ENCODE measurements at places on chromosomes 1 and 21. TPM values are rescaled to one million over a fixed set of nuclear protein-coding genes. Genes with fewer than 3 reads are reported as not detected.

UBXN10 gene
- not detected for total RNA-seq

ALG14 gene
- total RNA-seq, result 5.7 TPM

CLEC20A gene
- not detected for total RNA-seq

C1orf167 gene
- 0.12 TPM for total RNA-seq

C1orf226 gene
- total RNA-seq, result 7.7 TPM

SPRR2A gene
- total RNA-seq, result not detected

OR2M4 gene
- not detected for total RNA-seq

TLR5 gene
- total RNA-seq, result 1.2 TPM

HSD3B2 gene
- 1.4 TPM for total RNA-seq

DNA sequence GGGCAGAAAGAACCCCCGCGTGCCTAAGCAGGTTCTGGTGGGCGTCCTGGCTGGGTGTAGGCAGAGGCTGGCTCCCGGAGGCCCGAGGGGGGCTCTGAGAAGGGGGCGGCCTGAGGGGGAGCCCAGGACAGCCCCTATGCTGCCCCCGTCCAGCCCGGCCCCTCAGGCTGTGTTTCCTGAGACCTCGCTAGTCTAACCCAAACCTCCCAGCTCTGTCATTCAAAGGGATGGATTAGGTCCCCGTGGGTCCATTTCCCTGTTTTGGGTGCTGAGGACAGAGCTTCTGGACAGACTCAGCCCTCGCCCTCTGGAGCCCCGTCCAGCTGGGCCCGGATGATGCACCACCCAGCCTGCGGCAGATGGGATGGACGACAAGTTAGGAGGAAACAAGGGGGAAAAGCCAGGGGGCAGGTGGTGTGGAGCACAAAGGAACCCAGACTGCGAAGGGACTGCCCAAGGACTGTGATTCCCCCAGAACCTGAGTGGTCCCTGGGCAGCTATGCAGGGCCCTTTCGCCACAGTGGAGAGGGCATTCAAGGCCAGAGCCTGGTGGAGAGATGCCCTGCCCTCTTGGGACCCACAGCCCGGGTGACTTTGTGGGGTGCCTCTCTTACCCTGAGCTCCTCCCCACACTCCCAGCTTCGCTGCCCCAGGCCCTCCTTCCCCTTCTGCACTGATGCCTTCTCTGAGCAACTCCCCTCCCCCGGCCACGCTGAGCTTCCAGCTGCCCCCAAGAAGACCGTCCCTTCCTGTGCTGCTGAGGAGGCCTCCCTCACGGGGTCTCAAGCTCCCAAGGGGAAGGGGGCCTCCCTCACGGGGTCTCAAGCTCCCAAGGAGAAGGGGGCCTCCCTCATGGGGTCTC, 2.8 kb downstream of the HES4 start:
- no peaks in the 10 kb centered on the region for H3K36me3 ChIP-seq
- no peak for DNase-seq
- H3K4me1 ChIP-seq, result peaks cover 5% of the 10 kb centered on the region
- H3K27me3 ChIP-seq, result no peaks in the 10 kb centered on the region
- H3K27ac ChIP-seq, result peak overlapping the region; percentile 99

DNA sequence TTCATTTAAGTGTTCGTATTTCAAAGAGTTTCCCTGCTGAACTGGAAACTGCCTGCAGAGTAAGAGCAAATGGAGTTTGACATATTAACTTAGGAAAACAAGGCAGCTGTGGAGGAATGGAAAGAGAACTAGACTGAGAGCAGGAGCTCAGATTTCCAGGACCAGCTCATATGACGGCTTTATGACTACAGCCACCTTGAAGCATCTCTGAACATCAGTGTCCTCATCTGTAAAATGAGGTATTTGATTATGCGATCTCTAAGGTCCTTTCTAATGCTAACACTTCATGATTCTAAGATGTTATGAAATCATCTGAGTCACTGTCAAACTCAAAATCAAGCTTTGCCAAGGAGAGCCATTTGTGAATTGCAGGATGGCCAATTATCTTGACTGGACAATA, 112.3 kb downstream of the PRRX1 start:
- no peaks in the 10 kb centered on the region for H3K4me1 ChIP-seq
- no peak for DNase-seq
- H3K4me3 ChIP-seq, result no peak overlapping the region
- no peaks in the 10 kb centered on the region for H3K27me3 ChIP-seq

DNA sequence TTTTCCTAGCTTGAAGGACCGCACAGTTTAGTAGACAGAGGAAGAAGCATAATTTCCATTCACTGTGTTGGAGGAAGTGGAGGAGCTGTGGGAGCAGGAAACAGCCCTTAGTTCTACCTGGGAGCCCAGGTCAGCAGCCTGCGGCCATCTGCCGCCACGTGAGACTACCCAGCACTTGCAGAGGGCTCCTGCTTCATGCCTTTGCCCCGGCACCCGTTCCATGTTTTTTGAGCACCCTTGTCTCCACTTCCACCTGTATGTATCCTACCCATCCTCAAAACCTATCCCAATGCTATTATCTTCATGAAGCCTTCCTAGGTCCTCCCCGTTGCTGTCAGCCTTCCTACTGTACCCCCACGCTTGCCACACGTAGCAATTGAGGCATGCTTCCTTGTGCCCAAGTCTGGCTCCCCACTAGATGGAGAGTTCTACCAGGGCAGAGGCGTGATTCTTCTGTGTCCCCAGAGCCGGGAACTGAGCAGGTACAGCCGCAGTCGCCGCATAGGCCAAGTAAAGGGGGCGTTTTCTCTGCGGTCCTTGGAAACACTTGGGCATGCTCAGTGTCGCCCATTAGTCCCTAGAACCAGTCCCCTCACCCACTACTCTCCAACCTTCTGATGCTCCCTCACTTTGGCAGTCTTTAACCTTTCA, 1.9 kb downstream of the SLC6A9 start:
- no peaks in the 10 kb centered on the region for H3K27me3 ChIP-seq
- peaks cover 46% of the 10 kb centered on the region for H3K4me1 ChIP-seq
- peak overlapping the region; percentile 68 for H3K4me3 ChIP-seq
- H3K36me3 ChIP-seq, result no peaks in the 10 kb centered on the region
- H3K27ac ChIP-seq, result peak overlapping the region; percentile 91

GRCh38 chr1:220550811-220551399, 23.0 kb downstream of the MARK1 start:
- H3K4me1 ChIP-seq, result no peaks in the 10 kb centered on the region
- no peak for DNase-seq
- H3K4me3 ChIP-seq, result no peak overlapping the region
- H3K27me3 ChIP-seq, result no peaks in the 10 kb centered on the region

- no peak for DNase-seq
- no peaks in the 10 kb centered on the region for H3K27me3 ChIP-seq
- no peaks in the 10 kb centered on the region for H3K4me1 ChIP-seq
Measured at GRCh38 chr1:159786465-159786864, 5.7 kb downstream of the DUSP23 start.

- no peak overlapping the region for H3K27ac ChIP-seq
- H3K4me1 ChIP-seq, result no peaks in the 10 kb centered on the region
- no peaks in the 10 kb centered on the region for H3K36me3 ChIP-seq
- no peak overlapping the region for H3K4me3 ChIP-seq
Measured at GRCh38 chr1:36831186-36831810, 203.0 kb downstream of the GRIK3 start.

DNA sequence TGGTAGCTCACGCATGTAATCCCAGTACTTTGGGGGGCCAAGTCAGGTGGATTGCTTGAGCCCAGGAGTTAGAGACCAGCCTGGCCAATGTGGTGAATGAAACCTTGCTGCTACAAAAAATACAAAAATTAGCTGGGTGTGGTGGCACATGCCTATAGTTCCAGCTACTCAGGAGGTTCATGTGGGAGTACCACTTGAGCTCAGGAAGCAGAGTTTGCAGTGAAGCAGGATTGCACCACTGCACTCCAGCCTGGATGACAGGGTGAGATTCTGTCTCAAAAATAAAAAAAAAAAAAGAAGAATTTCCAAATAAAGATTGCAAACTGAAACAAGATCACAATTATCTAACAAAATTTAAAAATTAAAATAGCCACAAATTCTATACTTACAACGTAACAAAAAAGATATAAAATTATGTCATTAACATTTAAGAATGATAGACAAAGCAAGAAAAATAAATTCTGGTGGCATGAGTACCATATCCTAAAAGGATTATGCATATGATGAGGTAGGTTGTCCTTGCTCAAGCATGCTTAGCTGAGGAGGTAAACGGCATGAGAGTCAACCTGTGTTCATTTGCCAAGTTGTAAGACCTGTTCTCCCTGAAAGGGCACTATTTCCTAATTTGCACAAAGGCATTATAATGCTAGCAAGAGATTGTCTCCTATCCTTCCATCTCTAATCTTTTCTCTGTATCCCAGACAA, 20.2 kb downstream of the IPP start:
- no peaks in the 10 kb centered on the region for H3K27me3 ChIP-seq
- H3K27ac ChIP-seq, result no peak overlapping the region
- DNase-seq, result no peak
- no peak overlapping the region for H3K4me3 ChIP-seq
- no peaks in the 10 kb centered on the region for H3K36me3 ChIP-seq

DNA sequence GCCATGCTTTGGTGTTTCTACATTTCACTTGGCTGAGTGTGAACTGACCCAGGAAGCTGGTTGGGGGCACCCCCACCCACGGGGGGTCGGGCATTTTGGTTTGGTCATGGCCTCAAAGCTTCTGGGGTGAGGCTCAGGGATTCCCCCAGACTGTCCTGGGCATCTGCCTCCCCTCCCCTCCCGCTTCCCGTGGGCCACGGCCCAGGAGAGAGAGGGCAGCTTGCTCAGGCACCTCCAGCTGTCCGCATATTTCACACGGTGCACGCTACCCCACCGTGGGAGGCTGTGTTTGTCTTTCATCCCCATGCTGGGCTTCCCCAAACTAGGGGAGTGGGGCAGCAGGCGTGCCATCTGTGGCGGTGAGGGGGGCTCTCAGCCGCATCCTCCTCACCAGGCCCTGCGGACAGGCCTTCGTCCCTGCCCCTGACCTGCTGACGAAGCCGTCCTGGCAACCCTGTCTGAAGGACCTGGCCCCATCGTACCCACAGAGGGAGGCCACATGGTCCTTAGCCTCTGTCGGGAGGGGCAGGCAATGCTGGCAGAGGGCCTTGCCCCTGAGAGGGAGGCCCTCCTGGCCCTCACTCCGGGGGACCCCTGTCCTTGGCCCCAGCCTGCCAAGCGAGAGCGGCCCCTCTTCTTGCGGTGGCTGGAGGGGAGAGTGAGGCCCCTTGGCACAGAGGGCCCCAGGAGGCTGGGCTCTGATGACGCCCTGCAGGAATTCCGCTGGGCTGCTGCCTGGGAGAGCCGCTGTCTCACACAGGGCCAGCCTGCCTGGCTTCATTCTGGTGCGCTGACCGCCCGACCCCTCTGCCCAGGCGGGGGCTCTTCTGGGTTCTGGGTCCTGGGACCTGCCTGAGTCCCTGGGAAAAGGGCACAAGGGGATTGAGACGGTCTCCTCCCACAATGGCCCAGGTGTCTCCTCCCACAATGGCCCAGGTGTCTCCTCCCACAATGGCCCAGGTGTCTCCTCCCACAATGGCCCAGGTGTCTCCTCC, 22.1 kb downstream of the TP73 start:
- H3K4me1 ChIP-seq, result peaks cover 58% of the 10 kb centered on the region
- DNase-seq, result no peak
- peak overlapping the region; percentile 40 for H3K4me3 ChIP-seq
- peak overlapping the region; percentile 61 for H3K27ac ChIP-seq
- H3K36me3 ChIP-seq, result no peaks in the 10 kb centered on the region

DNA sequence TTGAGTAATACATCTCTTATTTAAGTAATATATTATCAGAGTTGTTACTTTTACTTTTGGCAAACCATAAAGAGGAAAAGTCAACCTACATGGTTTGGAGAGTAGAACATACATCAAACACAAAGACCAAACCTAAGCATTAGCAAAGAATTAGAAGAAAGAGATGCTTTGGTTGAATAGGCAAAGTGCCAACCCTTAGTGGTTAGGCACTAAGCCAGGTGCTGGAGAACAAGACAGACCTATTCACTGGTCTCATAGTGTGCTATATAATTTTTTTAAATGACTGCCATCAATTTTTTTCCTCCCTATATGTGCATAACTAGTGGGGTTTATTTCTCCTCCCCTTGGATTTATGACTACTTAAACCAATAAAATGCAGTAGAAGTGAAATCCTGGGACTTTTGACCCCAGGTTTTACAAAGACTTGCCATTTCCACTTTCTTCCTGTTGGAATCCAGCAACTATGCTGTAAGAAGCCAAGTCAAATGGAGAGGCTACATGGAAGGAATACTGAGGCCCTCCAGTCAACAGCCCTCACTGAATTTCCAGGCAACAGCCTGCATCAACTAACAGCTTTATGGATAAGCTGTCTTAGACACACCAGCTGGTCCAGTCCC, 69.8 kb upstream of the HAO2 start:
- no peaks in the 10 kb centered on the region for H3K36me3 ChIP-seq
- DNase-seq, result no peak
- no peak overlapping the region for H3K27ac ChIP-seq

DNA sequence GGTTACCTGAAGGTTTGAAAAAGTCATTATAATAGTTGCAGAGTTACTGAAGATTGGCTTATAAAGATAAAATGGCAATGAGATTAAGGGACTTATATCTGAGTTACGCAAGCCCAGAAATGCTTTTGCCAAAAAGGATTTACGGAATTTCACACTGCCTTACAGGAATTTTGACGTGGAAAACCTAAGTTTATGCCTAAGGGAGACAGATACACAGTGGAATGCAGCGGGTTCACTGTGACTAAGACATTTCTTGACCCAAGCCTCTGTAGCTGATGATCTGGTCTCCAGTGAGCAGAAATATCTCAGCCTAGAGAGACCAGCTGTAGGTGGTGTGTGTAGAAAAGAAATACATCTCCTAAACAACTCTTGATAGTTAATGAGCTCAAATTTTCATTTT, 10.1 kb upstream of the EXO1 start:
- no peak overlapping the region for H3K27ac ChIP-seq
- no peak for DNase-seq
- H3K4me3 ChIP-seq, result no peak overlapping the region
- H3K4me1 ChIP-seq, result no peaks in the 10 kb centered on the region
- H3K27me3 ChIP-seq, result no peaks in the 10 kb centered on the region

- H3K4me1 ChIP-seq, result peaks cover 56% of the 10 kb centered on the region
- H3K27me3 ChIP-seq, result no peaks in the 10 kb centered on the region
- peak overlapping the region; percentile 42 for H3K27ac ChIP-seq
- no peak overlapping the region for H3K4me3 ChIP-seq
- no peaks in the 10 kb centered on the region for H3K36me3 ChIP-seq
- DNase-seq, result peak; percentile 67
Measured at GRCh38 chr1:85330214-85330631, 53.8 kb upstream of the BCL10 start.

- no peak for DNase-seq
- H3K36me3 ChIP-seq, result no peaks in the 10 kb centered on the region
- H3K27ac ChIP-seq, result no peak overlapping the region
- peaks cover 12% of the 10 kb centered on the region for H3K4me1 ChIP-seq
Measured at GRCh38 chr21:26159869-26160268, 10.7 kb downstream of the APP start.

GRCh38 chr1:226643611-226644540, 95.2 kb downstream of the ITPKB start:
- H3K27me3 ChIP-seq, result no peaks in the 10 kb centered on the region
- peak overlapping the region; percentile 35 for H3K27ac ChIP-seq
- no peak for DNase-seq
- no peaks in the 10 kb centered on the region for H3K36me3 ChIP-seq
- peak overlapping the region; percentile 40 for H3K4me3 ChIP-seq

GRCh38 chr21:33229784-33230544, at the start of gene IFNAR2:
IFNAR2 (plus strand) TSS chr21:33229938; CDS start chr21:33241923, 11,985 bp downstream.
- H3K36me3 ChIP-seq, result no peaks in the 10 kb centered on the region
- H3K27ac ChIP-seq, result peak within 1 kb of the TSS; percentile 83
- no peaks in the 10 kb centered on the region for H3K27me3 ChIP-seq
- peak within 1 kb of the TSS; percentile 80 for H3K4me3 ChIP-seq
